ENCODE measurements at places on chromosomes 3 and 15.
A peak's percentile ranks its signal among the peaks of the same experiment; 100 is the strongest.

GRCh38 chr15:47987908-47988532, 132.8 kb upstream of the SLC24A5 start:
- no peak for DNase-seq

DNA sequence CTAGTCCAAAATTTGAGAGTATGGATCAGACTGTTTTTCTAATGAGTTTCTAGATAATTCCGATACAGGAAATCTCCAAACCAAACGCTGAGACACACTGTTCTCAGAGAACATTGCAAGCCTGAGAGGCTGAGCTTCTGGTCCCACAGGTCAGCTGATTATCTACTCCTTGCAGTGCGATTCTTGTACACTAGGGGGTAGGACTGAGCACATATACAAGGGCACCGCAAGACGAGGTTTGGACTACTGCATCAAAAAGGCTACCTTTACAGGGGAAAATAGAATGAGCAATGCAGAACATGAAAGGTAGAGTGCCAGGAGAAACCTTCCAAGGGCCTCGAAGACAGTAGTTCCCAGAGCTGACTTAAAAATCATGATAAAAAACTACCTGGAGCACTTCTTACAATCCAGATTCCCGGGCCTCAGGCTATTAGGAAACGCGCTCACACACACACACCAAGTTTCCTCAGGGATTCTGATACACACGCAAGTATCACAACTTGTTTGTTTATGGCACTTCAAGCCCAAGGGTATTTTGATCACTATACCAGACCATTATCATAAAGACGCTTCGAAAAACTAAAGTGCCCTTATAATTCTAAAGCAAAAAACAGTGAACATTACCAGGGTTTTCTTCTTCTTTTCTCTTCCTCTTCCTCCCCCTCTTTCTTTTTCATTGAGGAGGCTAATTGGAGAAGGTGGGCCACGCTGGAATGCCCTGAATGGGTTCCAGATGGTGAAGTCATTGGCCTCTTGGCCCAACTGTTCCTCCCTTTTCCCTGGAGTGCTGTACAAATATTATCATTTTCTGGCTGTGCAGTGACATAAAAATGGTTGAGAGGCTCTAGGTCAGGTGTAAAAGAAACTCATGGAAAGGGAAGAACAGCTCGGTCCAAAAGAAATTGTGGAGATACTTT, 61.8 kb downstream of the SLC12A8 start:
- DNase-seq: no peak

- peak; percentile 65 for DNase-seq
Observed at GRCh38 chr15:68413363-68414205, 18.4 kb downstream of the ITGA11 start.

- DNase-seq: no peak
Observed at GRCh38 chr15:48555241-48555881, 90.1 kb downstream of the FBN1 start.

GRCh38 chr3:31709005-31709404, 176.3 kb downstream of the STT3B start:
- no peak for DNase-seq

GRCh38 chr15:60993008-60993407, 236.1 kb downstream of the RORA start:
- DNase-seq: no peak

DNA sequence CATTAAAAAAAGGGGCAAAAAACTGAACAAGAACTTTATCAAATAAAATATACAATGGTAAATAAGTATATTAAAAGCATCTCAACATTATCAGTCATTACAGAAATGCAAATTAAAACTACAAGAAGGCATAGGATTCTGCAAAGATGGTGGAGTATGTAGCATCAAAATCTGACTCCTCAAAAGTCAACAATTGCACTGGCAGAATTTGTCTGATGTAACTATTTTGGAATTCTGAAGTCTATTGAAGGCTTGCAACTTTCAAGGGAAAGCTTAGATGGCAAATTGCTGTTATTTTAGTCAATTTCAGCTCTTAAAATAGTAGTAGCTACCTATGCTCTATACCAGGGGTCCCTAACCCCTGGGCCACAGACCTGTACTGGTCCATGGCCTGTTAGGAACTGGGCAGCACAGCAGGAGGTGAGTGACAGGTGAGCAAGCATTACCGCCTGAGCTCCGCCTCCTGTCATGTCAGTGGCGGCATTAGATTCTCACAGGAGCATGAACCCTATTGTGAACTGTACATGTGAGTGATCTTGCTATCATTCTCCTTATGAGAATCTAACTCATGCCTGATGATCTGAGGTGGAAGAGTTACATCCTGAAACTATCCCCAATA, 107.6 kb downstream of the TGFBR2 start:
- no peak for DNase-seq

DNA sequence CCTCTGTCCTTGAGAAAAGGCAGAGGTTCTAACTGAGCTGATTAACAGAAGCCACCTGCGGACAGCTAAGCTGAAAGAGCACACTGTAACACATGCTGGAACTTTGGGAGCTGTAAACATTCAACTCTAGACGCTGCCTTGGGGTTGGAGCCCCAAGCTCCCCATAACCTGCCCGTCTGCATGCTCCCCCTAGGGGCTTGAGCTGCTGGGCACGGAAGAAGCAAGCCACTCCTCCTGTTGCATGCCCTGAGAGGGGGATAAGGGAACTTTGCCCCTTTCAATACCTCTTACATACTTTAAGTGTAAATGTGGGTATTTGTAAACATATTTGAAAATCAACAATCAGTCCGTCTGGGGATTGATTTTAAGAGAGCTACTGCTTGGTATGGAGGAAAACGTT, 188.4 kb downstream of the ADAMTSL3 start:
- no peak for DNase-seq
